CD4-positive, alpha-beta T cell (primary cell): ENCODE measurements at places on chromosomes 7 and 10.

- no peak for DNase-seq
Observed at GRCh38 chr10:13711291-13711690, 124.5 kb downstream of the PRPF18 start.

GRCh38 chr10:69845574-69846292 is 44.0 kb downstream of the COL13A1 start:
- DNase-seq, result no peak

- no peak for DNase-seq
Observed at GRCh38 chr7:40470091-40470592, 335.3 kb downstream of the SUGCT start.

DNA sequence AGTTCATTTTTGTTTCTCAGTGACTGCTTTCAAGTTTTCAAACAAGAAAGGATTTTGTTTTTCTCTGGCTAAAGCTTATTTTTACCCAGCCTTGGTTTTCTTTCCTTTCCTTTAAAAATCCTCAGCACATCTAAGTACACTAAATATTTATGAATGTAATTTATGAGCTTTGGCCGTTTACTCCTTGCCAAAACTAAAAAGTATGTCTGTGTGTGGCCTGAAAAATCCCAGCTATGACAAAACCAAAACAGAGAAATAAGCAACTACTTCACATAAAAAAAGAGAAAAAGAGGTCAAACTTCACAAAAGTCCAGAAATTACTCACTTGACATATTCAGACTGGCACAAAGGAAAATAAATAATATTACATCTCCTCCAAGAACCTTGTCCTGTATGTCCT is 365.1 kb upstream of the NFE2L3 start:
- no peak for DNase-seq

DNA sequence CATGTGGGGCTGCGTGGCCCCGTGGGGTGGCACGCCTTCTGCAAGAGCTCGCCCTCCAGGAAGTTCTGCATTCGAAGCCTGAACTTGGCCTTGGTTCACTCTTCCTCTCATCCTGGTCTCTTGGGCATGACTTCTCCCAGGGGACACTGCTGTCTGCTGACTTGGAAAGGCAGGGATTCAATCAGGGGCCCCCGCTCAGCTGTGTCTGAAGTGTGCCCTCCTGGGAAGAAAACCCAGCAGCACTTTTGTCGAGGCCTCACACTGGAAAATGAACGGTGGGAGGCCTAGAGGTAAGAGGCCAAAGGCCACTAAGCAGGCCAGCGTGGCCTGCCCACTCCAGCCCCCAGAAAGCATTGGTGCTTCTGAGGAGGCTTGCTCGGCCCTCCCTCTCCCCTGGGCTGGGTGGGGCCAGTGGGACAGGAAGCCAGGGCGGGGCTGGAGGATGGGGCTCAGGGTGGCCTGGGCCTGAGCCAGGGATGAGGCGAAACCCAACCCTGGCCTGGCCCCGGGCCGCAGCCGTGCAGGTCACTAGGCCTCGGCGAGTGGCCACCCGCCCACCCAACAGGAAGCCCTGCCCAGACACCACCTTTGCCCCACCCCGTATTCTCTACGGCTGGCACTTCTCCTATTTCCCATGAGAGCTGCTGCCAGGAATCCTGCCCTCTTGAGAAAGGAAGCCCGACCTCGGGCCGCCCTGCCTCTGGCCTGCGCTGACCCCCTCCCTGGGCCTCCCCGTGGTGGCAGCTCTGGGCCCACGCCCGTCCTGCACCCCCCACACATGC is 81.1 kb downstream of the ZMIZ1 start:
- DNase-seq, result peak; percentile 38

GRCh38 chr7:69517985-69518704 is 80.1 kb upstream of the AUTS2 start:
- no peak for DNase-seq

DNA sequence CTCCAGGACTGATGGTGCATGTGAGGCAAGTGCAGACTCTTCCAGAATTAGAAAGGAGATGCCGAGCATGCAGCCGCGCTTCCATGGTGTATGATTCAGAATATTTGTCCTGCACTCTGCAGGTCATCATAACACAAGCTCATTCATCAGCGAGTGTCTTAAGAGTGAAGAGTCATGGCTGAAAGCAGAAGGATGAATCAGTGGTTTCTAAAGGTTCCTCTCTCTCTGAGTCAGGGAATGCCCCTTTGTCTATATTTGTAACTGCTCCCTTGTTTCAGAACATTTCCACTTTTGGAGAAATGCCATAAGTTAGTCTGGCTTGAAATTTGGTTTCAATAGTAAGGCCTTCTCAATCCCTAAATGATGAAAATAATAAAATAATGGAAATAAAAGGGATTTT is 52.3 kb downstream of the HECW1 start:
- no peak for DNase-seq

DNA sequence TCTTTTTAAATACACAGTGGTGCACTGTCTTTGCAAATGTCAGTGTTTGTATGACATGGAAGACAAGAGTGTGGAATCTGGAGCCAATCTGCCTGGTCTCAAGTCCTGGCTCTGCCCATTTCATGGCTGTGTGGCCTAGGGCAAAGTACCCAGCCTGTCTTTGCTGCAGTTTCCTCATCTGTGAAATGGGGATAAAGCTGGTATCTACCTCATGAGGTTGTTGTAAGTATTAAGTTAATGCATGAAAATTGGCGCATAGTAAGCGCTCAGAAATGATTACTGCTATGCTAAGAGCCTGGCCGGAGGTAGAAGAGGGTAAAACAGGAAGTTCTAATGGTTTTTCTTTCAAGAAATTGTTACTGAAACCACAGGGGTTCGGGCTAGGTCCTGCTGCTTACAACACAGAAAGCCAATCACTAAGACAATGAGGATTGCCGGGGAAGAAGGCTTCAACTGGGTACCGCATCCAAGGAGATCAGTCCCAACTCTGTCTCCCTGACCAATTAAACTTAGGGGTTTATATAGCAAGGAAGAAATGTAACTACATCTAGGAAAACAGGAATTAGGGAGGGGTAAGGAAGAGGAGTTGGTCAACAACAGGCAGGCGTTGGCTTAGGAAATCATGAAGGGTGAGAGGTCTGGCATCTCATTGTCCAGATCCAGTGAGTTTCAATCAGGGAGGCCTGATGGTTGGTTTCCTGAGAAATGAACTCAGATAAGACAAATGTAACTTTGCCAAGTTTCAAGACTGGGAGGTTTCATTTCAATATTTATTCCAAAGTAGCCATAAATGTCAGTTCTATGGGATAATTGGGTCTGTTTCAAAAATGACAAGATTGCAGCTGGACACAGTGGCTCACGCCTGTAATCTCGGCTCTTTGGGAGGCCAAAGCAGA is 57.0 kb downstream of the CHST3 start:
- no peak for DNase-seq

DNA sequence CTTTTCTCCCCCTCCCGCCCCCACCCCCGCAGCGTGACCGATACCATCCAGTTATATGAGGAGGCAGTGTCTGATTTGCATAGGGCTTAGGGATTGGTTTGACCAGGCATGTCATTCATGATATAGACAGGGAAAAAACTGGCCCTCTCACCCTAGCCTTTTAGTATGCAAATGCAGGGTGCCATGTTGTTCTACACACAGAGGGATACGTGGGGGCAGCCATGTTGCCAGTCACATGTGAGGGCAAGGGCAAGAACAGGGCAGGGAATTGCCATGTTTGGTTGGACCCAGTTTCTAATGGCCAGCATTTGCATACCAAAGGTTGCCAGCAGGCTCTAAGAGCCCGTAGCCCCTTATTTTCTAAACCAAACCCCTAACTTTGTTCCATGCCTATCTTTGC is 552.1 kb downstream of the SORCS1 start:
- no peak for DNase-seq

GRCh38 chr7:315516-316265 is 25.7 kb downstream of the FOXL3 start:
- no peak for DNase-seq

DNA sequence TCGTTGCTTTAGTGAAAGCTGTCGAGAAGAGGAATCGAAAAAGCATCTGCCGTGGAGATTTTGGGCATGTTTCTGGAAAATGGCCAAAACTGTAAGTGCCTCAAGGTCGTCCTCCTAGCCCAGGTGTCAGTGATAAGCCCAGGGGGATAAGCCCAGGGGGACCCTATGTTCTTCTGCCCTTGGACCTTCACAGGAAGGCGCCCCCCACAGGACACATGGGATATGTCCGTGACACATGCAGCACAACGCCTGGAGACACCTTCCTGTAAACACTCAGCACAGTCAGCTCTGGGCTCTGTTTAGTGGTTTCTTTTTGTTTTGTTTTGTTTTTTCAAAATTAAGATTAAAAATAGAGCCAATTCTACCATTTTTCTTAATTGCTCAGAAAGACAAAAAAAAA is 272.7 kb downstream of the KLF6 start:
- DNase-seq, result no peak
